ENCODE measurements at places on chromosomes 4 and X.

- peak; percentile 63 for DNase-seq
Measured at GRCh38 chr4:121143131-121143530, 21.0 kb downstream of the TNIP3 start.

- DNase-seq = no peak
Measured at GRCh38 chr4:76733068-76733771, 164.7 kb downstream of the SOWAHB start.

GRCh38 chrX:37607243-37607642, 35.8 kb downstream of the LANCL3 start:
- DNase-seq = no peak

- DNase-seq = no peak
Measured at GRCh38 chr4:78031417-78031950, 25.6 kb upstream of the FRAS1 start.

GRCh38 chrX:153477901-153478300, 7.5 kb upstream of the HAUS7 start:
- peak; percentile 78 for DNase-seq

- no peak for DNase-seq
Measured at GRCh38 chrX:107728371-107729099, 47.1 kb downstream of the TSC22D3 start.

DNA sequence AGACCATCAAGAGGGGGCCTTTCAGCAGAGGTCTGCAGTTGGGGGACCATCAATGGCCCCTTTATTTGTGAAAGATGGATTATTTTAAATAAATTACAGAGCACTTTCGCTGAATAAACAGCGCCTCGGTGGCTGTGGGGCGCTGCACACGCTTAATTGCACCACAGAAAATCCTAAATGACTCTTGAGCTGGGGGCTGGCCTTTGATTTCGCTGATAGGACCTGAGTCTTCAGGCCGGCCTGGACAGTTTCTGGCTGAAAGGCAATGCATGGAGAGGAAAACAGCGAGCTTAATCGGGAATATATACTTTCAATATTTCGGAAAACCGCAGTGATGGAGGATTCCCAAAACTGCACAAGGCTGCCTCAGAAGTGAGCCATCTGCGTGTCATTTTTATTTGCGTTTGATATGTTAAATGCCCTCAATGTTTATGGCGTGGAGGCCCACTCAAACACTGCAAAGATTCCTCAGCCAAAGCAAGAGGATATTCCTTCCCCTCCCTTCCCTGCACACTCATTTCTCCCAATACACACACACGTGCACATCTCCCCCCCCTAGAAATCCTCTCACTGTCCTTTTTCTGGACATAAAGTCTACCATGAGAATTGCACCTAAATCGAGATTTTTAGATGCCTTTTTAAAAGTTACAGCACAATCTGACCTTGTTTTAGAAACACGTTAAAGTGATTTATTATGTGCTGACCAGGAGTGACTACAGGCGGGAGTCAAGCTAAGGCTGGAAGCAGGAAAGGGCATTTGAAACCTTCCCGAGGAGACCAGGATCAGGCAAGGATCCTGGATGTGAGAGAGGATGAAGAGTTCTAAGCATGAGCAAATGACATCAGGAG, 340.7 kb downstream of the RAB28 start:
- DNase-seq = no peak

- DNase-seq = no peak
Measured at GRCh38 chrX:13092455-13092941, 48.1 kb upstream of the FAM9C start.

DNA sequence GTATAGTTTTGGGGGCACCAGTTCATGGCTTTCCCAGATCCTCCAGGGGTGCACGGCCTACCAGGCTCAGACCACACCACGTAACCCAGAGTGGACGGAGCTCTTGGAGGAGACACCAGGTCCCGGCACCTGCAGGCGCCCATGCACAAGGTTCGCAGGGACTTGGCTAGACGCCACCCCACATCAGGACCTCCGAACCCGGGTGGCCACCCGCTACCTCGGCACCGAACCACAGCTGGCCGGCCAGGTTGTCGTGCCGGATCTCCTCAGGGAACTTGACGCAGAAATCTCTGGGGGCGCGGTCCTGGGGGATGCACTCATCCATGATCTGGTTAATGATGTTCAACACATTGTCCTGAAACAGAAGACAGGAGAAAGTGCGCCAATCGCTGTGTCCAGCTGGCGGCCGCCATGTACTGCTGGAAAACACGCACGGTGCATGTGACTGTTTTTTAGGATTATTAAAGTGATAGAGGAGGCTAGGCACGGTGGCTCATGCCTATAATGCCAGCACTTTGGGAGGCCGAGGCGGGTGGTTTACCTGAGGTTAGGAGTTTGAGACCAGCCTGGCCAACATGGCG, 77.1 kb downstream of the ZFYVE28 start:
- no peak for DNase-seq

GRCh38 chr4:14115106-14115505, 487.6 kb upstream of the BOD1L1 start:
- DNase-seq = no peak

DNA sequence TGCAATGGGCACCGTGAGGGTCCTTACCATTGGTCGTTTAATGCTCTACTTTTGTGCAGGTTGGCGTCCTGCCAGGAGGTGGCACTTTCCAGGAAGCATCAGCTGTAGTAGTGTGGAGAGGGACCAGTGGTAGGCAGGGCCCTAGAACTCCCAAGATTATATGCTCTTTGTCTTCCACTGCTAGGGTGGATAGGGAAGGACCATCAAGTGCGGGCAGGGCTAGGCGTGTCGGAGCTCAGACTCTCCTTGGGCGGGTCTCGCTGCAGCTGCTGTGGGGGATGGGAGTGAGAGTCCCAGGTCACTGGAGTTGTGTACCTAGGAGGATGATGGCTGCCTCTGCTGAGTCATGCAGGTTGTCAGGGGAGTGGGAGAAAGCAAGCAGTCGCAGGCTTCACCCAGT, 134.7 kb downstream of the KLF8 start:
- no peak for DNase-seq

DNA sequence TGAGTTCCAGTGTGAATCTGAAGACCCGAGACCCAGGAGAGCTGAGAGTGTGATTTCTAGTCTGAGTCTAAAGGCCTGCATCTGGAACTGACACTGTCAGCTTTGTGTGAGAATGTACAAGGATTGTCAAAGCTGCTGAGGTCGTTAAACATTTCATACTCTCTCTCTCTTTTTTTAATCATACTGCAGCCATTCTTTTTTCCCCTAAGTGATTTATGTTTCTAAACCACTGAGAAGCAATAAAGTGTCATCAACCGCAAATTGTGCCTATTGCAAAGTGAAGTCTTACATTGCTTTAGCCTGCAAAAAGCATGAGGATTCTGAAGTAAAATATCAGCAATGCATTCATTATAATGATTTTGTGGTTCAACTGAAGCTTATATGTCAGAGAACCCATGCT, 106.0 kb downstream of the ASMT start:
- no peak for DNase-seq

- DNase-seq = no peak
Measured at GRCh38 chrX:153319295-153320046, 2.1 kb downstream of the PNMA6F start.

- DNase-seq = no peak
Measured at GRCh38 chr4:6456450-6456849, 16.0 kb downstream of the PPP2R2C start.

DNA sequence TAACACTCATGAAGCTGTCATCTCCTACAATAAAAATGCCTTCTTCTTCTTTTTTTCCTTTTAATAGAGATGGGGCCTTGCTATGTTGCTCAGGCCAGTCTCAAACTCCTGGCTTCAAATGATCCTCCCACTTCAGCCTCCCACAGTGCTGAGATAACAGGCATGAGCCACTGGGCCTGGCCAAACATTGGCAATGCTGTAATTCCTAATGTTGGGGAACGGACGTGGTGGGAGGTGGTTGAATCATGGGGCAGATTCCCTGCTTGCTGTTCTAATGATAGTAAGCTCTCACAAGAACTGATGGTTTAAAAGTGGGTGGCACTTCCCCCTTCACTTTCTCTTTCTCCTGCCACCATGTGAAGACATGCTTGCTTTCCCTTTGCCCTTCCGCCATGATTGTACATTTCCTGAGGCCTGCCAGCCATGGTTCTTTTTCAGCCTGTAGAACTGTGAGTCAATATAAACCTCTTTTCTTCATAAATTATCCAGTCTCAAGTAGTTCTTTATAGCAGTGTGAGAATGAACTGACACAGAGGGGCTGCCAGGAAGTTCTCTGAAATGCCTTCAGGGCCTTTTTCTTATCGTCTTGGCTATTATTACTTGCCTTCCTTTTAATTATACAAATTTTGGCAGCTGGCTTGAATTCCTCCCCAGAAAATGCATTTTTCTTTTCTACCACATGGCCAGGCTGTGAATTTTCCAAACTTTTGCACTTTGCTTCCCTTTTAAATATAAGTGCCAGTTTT, 93.0 kb downstream of the CENPC start:
- DNase-seq = peak; percentile 6
